ENCODE measurements at places on chromosomes 2 and 18. TPM values are rescaled to one million over a fixed set of nuclear protein-coding genes. Genes with fewer than 3 reads are reported as not detected.

The REV1 gene
- total RNA-seq = 15.0 TPM

The DSG4 gene
- not detected for total RNA-seq

The FAM228A gene
- total RNA-seq = 2.1 TPM

The WDFY1 gene
- total RNA-seq = 81.2 TPM

The TMEM37 gene
- not detected for total RNA-seq

The ABCB6 gene
- total RNA-seq = 35.7 TPM
